Stimulated activated CD4-positive, alpha-beta T cell treated with anti-CD3 and anti-CD28 coated beads, TNF-alpha, amount 100 ng/mL, for 48 hours (primary cell): ENCODE measurements at places on chromosomes 4 and X.

GRCh38 chrX:130100180-130100579 lies 10.1 kb downstream of the ELF4 start:
- no peak for DNase-seq

DNA sequence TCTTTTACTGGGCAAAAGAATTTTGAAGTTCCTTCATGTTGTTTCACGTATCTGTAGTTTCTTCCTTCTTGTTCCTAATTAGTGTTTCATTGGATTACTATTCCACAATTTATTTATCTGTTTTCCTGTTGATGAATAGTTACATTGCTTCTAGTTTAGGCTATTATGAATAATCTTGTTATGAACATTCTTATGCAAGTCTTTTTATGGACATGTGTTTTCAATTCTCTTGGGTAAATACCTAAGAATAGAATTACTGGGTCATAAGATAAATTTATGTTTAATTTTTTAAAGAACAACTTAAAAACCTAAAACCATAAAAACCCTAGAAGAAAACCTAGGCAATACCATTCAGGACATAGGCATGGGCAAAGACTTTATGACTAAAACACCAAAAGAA lies 70.9 kb upstream of the RXFP1 start:
- no peak for DNase-seq

GRCh38 chr4:2154215-2154740 lies 87.6 kb downstream of the HAUS3 start:
- no peak for DNase-seq

GRCh38 chr4:113435893-113436292 lies 325.6 kb downstream of the CAMK2D start:
- no peak for DNase-seq

DNA sequence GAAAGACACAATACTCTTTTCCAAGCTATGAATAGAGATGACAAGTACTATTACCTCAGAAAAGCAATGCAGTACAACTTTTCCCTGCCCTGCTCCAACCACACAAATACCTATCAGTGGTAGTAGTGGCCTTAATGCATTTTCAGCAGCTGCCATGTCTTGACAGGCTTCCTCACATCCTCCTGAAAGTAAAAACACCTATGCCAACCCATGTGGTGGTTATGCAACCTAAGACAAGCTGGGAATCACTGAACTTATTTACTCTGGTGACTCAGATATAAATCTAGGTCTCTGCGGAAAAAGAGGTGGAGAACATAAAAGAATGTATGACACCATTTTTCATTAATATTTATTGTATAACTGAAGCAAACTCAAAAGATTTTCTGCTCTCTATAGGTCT lies 14.5 kb downstream of the WDFY3 start:
- DNase-seq: no peak

- no peak for DNase-seq
Observed at GRCh38 chr4:181739031-181739430, 504.2 kb upstream of the TENM3 start.

GRCh38 chr4:100372432-100372831 lies 145.4 kb downstream of the EMCN start:
- DNase-seq: no peak
